Activated T-cell treated with anti-CD3 and anti-CD28 coated beads, Interleukin-2, amount 50 U/mL, for 4 hours (primary cell): ENCODE measurements at places on chromosomes 16 and 17. TPM values are rescaled to one million over a fixed set of nuclear protein-coding genes. Genes with fewer than 3 reads are reported as not detected.

- DNase-seq, result no peak
Observed at GRCh38 chr17:8362651-8363332, 13.7 kb downstream of the KRABD2 start.

DNA sequence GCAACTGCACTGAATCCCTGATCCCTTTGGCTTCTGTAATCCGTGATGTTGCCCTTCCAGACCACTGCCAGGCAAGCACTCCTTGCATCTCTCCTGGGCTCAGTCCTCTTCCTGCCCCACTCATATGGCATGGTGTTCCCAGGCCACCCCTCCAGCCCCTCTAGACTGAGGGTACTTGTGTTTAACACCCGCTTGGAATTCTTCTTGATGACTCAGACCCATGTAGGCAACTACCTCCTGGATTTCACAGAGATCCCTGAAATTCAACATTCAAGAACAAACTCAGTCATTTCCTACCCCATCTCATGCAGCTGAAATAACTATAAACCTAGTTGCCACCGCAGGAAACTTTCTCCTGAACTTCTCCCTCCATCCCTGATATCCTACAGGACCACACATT is 541.9 kb upstream of the CDH11 start:
- DNase-seq, result no peak

DNA sequence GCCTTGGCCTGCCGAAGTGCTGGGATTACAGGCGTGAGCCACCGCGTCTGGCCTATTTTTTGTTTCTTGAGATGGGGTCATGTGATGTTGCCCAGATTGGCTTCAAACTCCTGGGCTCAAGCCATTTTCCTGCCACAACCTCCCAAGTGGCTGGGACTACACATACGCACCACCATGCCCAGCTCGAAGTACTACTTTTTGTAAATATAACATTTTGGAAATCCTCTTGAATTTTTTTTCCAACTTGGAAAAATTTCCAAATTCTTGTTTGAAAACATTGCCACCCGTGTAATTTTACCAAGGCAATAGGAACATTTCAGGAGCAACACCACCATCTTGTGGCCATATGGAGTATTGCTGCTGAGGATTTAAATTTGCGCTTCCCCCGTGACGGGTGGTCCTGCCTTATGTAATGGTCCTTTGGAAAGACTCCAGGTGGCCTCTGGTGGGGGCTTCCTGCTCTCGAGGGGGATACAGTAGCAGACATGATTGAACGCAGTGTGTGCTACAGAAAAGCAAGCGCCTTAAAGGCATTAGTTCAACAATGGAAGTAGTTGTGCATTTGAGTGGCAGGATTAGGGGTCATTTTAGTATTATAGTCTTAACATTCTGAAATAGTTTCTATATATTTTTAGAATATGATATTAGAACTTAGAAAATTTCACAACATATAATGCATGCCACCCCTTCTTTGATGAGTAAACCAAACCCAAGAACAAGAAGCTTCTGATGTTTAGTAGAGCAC is 8.0 kb downstream of the FLYWCH1 start:
- DNase-seq, result peak; percentile 63

GRCh38 chr17:81160306-81160705 is 5.0 kb upstream of the PVALEF start:
- no peak for DNase-seq

Gene MGAT5B
- 0.21 TPM for total RNA-seq

Gene KRTAP4-9
- not detected for total RNA-seq

Gene TP53TG3B
- not detected for total RNA-seq

Gene PSMC5
- total RNA-seq, result 280 TPM
